Natural killer cell treated with Interleukin-12 subunit alpha and Interleukin-12 subunit beta and Interleukin-15 and Interleukin-18, amount 100 ng/mL, for 72 hours (primary cell): ENCODE measurements at places on chromosomes 13 and 19. TPM values are rescaled to one million over a fixed set of nuclear protein-coding genes. Genes with fewer than 3 reads are reported as not detected.

Gene SSC5D
- total RNA-seq: not detected

Gene PCDH8
- not detected for total RNA-seq

Gene CYP2A7
- total RNA-seq: not detected

Gene MAMSTR
- 1.2 TPM for total RNA-seq

Gene ADGRE1
- 2.0 TPM for total RNA-seq

Gene VSTM1
- not detected for total RNA-seq

Gene PODNL1
- total RNA-seq: not detected

Gene UNC13A
- not detected for total RNA-seq

Gene CAMSAP3
- 0.36 TPM for total RNA-seq

Gene ZNF763
- 4.0 TPM for total RNA-seq

Gene ARHGEF1
- total RNA-seq: 321 TPM

Gene ZNF560
- total RNA-seq: 0.38 TPM

Gene UBL3
- total RNA-seq: 7.8 TPM

Gene JOSD2
- 39.8 TPM for total RNA-seq

Gene DPF1
- not detected for total RNA-seq

Gene ACER1
- not detected for total RNA-seq

Gene CEACAM6
- not detected for total RNA-seq

Gene LYPD5
- 0.29 TPM for total RNA-seq
